ENCODE measurements at places on chromosomes 1 and 21.

- H3K36me3 ChIP-seq = no peaks in the 10 kb centered on the region
- no peak for DNase-seq
- H3K27me3 ChIP-seq = no peaks in the 10 kb centered on the region
- no peak overlapping the region for H3K4me3 ChIP-seq
- peaks cover 2% of the 10 kb centered on the region for H3K4me1 ChIP-seq
These were observed 169.3 kb upstream of the IVNS1ABP start for GRCh38 chr1:185486346-185486745.

- H3K27me3 ChIP-seq = no peaks in the 10 kb centered on the region
- no peaks in the 10 kb centered on the region for H3K36me3 ChIP-seq
- no peak for DNase-seq
- peaks cover 5% of the 10 kb centered on the region for H3K4me1 ChIP-seq
These were observed 29.1 kb downstream of the LAMB3 start for GRCh38 chr1:209622841-209623829.

DNA sequence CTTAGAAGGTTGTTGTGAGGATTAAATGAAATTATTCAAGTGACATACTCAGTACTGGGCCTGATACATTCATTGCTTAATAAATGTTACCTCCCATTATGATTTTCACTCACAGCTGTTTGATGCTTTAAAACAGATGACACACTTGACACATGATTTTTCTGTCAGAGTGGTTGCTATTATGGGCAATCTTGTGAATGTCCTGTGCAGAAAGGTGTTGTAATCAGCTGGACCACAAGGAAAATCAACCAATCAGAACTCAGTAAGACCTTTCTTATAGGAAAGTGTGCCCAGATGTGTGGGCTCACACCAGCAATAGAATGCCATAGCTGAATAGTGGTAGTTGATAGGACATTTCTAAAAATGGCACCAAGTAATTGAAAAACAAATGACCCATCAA lies 23.5 kb downstream of the GJA5 start:
- no peak overlapping the region for H3K27ac ChIP-seq
- no peak overlapping the region for H3K4me3 ChIP-seq
- no peak for DNase-seq
- H3K36me3 ChIP-seq = no peaks in the 10 kb centered on the region

DNA sequence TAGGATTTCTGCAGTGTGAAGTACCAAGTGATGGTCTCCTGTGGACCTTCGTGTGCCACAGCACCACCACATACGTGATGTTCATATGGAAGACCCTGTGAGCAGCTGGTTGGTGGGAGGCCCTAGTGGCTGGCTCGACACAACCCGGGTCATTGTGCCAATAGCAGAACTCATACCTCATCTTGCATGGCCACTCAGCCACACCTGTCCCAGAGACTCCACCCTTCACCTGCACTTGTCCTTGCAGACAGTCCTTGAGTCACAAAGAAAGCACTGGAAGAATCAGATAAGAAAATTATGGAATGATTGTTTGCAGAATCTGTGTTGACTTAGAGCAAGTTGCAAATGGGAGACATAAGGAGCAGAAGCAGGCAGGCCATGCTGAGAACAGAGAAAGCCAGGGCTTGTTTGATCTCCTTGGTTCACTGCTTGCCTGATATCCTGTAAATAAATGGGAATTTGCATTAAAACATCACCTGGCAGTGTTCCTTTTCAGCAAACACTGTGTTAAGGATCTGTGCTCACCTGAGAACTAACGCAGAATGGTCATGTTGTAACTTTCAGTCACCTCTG lies 307.7 kb downstream of the SIPA1L2 start:
- no peak overlapping the region for H3K27ac ChIP-seq
- H3K4me1 ChIP-seq = peaks cover 14% of the 10 kb centered on the region
- no peaks in the 10 kb centered on the region for H3K27me3 ChIP-seq
- H3K4me3 ChIP-seq = no peak overlapping the region
- no peak for DNase-seq
- no peaks in the 10 kb centered on the region for H3K36me3 ChIP-seq

DNA sequence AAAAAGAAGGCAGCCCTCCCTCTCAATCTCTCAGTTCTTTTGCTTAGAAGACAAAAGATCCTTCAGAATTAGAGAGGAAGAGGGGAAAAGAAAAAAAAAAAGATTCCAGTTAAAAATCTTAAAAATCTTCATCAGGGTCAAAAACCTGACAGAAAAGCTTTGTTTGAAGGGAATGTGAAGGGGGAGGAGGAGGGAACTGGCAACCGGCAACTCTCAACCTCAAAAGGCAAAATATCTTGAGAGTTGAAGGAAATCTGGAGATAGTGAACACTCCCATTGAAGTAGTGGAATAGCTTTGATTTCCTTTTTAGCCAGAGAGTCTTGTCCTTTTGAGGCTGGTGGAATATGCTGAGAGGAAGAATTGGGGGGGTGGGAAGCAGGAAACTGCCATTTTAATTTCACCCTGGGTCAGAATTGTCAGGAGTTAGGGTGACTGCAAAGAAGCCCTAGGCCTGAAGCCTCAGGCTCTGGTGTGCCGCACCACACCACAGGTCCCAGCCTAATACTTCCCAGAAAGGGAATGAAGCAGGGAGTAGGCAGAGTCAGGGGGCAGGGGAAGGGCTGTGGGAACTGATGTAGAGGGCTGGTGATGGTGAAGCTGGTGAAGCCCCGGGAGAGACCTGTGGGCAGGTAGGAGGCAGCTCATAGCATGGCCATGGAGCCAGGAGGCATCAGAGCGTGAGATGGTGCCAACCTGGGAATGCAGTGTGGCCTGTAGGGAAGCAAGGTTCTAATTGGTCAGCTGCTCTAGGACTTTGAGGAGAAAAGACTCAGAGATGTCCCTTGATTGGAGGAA lies 24.6 kb downstream of the KIRREL1 start:
- H3K27ac ChIP-seq = peak overlapping the region; percentile 94
- peaks cover 3% of the 10 kb centered on the region for H3K36me3 ChIP-seq
- H3K27me3 ChIP-seq = no peaks in the 10 kb centered on the region
- H3K4me1 ChIP-seq = peaks cover 48% of the 10 kb centered on the region

- H3K27ac ChIP-seq = no peak overlapping the region
- H3K4me3 ChIP-seq = no peak overlapping the region
- H3K36me3 ChIP-seq = no peaks in the 10 kb centered on the region
- peaks cover 2% of the 10 kb centered on the region for H3K4me1 ChIP-seq
These were observed 8.9 kb downstream of the OVAAL start for GRCh38 chr1:180567654-180568053.

DNA sequence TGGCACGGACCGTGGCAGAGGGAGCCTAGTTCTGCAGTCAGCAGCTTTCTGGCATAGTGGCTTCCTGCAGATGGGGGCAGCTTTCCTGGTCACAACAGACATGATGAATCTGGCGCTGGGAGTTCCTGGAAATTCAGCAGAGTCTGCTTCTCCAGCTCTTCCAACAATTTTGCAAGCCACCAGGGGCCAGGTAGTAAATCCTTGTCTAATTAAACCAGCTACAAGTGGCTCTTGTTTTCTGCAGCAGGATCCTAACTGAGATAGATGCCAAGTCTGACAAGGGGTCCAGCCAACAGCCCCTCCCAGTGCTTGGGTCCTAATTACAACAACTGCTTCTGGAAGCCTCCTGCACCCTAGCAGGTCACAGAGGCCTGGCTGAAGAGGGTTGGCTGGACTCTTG lies 35.8 kb downstream of the TRIM62 start:
- no peak overlapping the region for H3K27ac ChIP-seq
- H3K36me3 ChIP-seq = peaks cover 11% of the 10 kb centered on the region
- H3K4me1 ChIP-seq = peaks cover 11% of the 10 kb centered on the region
- DNase-seq = no peak
- H3K4me3 ChIP-seq = no peak overlapping the region

DNA sequence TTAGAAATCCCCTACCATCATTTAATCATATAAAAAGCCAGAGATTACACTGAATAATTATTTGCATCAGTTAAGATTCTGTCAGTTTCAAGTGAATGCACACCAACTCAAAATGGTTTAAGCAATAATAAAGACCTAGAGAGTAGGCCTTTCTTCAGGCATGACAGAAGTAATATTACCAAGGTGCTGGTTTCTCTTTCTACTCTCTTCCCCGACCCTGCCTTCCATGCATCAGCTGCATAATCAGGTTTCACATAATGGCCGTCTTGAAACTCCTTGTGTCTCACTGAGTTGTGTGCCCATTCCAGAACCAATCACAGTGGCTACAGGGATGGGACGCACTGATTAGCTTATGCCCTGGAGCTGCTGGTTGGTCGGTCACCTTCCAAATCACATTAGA lies 103.5 kb upstream of the SERTAD4 start:
- DNase-seq = no peak
- no peaks in the 10 kb centered on the region for H3K36me3 ChIP-seq
- no peaks in the 10 kb centered on the region for H3K4me1 ChIP-seq
- H3K27ac ChIP-seq = no peak overlapping the region
- no peak overlapping the region for H3K4me3 ChIP-seq

- H3K27ac ChIP-seq = no peak overlapping the region
- H3K36me3 ChIP-seq = no peaks in the 10 kb centered on the region
- H3K4me3 ChIP-seq = no peak overlapping the region
- no peak for DNase-seq
These were observed 248.3 kb upstream of the KAZN start for GRCh38 chr1:14350197-14350596.

DNA sequence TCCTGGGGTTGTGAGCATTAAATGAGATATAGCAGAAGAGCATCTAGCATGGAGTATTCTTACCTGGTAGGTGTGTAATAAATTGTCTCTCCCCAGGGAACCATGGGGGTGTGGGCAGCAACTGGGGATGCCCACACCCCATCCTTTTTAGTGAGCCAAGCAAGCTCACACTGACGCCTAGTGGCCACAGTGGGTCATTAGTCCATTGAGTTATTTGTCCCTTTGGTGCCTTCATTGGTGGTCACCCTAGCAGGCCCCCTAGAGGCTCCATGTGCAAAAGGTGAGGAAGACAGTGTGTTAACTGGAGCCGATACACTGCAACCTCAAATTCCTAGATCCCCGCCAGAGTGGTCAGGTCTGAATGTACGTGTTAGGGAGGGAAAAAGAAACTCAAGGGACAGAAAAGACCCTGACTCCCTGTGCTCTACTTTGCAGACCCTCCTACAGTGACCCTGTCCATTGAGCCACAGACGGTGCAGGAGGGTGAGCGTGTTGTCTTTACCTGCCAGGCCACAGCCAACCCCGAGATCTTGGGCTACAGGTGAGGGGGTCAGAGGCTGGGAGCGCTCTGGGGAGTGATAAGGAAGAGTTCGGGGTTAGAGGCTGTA lies 93.3 kb upstream of the CD1D start:
- no peak overlapping the region for H3K4me3 ChIP-seq
- peak; percentile 55 for DNase-seq
- H3K36me3 ChIP-seq = peaks cover 56% of the 10 kb centered on the region
- no peaks in the 10 kb centered on the region for H3K27me3 ChIP-seq
- no peaks in the 10 kb centered on the region for H3K4me1 ChIP-seq
- H3K27ac ChIP-seq = no peak overlapping the region

Data from trophoblast cell (in vitro differentiated cells and primary cell).